HS-5 (cell line): ENCODE measurements at places on chromosomes 5 and 9.

GRCh38 chr9:35079041-35079425, 709 bp downstream of the FANCG start:
- DNase-seq = no peak

- no peak for DNase-seq
Measured at GRCh38 chr5:73254642-73255041, 81.6 kb downstream of the TMEM174 start.

DNA sequence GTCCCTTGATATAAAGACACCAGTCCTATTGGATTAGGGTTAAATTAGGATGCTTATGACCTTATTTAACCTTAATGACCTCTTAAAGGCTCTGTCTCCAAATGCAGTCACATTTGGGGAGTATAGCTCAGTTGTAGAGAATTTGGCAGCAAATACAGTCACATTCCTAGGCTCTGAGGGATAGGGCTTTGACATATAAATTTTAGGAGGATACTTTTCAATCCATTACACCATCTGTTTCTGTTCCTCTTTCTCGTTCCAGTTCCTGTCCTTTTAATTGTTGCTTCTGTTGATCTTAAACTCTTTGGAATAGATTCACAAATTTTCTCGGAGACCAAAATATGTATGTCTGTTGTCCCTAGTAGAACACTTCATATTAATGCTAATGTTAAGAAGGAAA, 390.0 kb upstream of the PCSK5 start:
- DNase-seq = no peak

DNA sequence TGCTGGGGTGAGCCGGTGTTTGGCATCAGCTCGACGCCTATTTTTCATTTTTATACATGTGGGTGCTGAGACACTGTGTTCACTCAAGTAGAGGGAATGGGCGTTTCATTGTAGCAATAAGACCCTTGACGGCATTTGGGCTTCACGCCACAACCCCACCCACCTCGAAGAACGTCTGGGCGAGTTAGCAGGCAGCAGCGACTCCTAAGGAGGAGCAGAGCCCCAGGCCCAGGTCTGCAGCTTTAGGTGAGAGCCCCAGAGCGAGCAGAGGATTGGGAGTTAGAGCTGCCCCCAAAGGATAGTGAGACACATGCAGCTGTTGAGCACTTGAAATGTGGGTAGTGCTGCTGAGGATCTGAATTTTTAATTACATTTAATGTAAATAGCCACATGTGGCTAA, 1.6 kb upstream of the ZFP62 start:
- DNase-seq = no peak

GRCh38 chr5:144712090-144712489, 541.4 kb downstream of the KCTD16 start:
- no peak for DNase-seq

DNA sequence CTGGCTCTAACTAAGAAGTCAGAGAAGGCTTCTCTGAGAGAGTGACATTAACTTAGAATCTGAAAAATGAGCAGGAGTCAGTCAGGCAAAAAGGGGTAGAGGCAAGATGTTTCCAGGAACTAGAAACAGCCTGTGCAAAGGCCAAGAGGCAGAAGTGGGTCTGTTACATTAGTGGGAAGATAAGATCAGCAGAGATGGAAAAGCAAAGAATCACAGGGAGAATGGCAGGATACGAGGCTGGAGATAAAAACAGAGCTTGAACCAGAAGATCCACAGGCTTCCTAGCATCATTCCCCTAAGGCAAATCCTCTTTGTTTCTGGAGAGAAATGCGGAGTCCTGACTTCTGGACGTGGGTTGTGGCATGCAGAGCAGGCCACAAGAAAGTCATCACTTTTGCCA, 27.4 kb downstream of the ASTN2 start:
- no peak for DNase-seq

- DNase-seq = no peak
Measured at GRCh38 chr9:130930132-130930803, 8.8 kb downstream of the FIBCD1 start.

DNA sequence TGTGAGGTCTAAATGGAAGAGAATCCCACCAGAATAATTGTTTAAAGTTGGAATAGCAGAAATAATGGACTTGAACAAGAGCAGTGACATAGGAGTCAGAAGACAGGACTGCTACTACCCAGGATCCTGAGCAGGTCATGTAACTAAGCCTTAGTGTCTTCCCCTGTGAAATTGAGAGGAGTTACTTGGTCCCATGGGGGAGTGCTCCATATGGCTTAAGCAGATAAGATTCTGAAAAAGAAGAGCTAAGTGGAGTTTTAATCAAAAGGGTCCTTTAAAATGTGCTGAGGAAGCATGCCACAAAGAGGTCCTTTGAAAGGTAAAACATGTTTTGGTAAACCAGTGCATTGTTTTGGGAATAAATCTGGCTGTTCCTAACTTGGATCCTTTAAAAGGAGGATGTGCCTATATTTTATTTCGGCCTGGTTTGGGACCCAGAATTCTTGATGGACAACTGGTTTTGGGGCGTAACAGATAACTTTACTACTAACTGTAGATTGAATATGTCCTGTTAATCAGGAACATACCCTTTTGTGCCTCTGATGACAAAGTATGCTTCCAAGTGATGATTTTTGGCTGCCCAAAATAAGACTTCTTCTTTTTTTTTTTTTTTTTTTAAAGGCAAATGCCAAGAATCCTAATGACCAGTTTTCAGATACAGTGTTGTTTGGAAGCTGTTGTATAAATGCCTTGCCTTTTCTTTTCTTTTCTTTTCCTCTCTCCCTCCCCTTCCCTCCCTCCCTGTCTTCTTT, 5.7 kb downstream of the RCL1 start:
- DNase-seq = no peak

DNA sequence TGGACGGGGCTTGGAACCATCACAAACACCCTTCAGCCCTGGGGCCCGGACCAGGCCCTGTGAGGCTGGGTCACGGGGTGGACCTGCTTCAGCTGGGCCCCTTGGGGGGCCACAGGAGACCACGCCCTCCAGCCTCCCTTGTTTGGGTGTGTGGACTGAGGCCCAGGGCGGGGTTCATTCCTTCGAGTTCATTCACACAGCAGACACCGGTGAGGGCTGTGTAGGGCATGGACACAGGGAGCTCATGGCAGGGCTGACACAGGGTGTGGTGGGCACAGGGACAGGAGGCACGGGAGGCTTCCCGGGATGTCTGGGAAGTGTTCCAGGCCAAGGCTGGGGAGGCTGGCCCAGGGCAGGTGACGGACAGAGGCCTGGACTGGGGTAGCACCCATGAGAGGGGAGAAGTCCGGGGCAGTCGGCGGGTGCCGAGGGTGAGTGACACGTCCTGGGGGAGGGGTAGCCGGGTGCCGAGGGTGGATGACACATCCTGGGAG, 8.9 kb downstream of the DNLZ start:
- DNase-seq = no peak

DNA sequence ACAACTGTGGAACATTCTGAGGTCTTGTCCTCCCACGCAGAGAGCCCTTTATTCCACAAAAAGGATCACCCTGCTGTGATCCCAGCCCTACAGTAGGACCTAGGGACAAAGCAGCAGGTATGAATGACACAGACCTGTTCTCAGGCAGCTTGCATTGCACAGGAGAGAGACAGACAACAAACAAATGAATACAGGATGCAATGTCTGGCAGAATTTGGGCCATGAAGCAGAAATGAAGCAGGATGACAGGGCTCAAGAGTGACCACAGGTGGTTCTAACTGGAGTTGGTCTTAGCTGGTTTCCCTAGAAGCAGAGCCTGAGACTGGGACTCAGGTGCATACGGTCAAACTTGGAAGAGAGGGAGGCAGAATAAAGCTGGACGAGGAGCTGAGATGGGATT, 388.8 kb downstream of the CDK5RAP2 start:
- no peak for DNase-seq

GRCh38 chr9:28456861-28457260, 883.6 kb upstream of the C9orf72 start:
- DNase-seq = no peak

- DNase-seq = no peak
Measured at GRCh38 chr9:18606846-18607245, 132.9 kb downstream of the ADAMTSL1 start.

DNA sequence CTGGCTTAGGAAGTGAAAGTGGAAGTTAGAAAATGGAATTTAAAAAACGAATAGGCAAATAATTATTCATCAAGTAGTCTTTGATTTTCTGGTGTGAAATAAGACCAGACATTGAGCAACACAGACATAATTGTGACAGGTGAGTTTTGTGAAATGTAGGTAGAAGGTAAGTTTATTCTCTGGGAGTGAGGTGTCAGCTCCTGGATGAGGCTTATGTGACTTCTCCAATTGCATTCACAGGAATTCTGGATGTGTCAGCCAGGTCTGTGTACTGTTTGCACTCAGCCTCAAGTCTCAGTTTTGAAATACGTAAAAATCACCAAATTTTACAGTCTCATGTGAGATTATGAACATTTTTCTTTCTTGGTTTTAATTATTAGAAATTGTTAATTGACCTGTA, 537.6 kb downstream of the CETN3 start:
- DNase-seq = no peak

GRCh38 chr9:124535846-124536245, 28.6 kb upstream of the NR5A1 start:
- no peak for DNase-seq

GRCh38 chr5:143448518-143448917, 45.0 kb upstream of the NR3C1 start:
- DNase-seq = no peak

DNA sequence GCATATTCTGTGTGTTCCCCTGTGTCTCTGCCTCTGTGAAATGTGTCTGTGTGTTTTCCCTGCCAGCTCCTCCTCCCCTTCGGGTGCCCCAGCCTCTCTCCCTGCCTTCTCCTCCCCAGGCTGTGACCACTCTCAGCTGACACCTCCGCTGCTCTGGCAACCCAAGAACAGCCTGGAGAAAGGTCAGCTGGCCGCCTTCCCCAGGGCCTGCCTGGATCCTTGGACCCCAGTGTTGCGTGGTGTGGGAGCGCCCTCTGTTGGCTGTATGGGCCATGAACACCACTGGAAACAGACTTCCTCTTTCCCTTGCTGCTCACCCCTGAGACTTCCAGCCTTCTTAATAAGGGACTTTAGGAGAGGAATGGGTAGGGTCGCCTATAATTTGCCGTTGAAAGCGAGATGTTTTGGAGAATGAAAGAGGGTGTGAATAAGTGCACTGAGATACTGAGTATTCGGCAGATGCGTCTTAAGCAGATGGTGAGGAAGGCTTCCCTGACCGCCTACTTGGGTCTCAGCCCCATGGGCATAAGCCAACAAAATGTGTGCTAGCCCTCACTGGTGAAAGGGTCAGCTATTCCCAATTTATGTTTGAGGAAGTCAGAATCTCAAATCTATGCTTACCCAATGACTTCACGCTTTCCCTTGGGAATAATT, 114.9 kb upstream of the TRIM32 start:
- no peak for DNase-seq

DNA sequence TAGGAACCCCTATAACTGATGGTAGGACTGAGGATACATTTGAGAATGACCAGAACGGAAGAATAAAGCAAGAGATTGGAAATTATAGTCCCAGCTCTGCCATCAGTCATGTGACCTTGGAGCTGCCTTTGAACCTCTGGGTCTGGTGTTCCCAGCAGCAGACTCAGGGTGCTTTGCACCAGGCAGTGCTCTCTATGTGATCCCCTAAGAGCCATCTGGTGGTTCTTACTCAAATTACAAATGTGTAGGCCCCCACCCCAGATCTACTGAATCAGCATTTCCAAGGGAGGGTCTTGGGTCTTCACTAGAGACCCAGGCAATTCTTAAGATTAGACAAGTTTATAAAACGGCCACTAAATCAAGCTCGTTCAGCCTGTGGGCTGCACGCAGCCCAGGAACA, 40.2 kb upstream of the PRDM12 start:
- DNase-seq = no peak

DNA sequence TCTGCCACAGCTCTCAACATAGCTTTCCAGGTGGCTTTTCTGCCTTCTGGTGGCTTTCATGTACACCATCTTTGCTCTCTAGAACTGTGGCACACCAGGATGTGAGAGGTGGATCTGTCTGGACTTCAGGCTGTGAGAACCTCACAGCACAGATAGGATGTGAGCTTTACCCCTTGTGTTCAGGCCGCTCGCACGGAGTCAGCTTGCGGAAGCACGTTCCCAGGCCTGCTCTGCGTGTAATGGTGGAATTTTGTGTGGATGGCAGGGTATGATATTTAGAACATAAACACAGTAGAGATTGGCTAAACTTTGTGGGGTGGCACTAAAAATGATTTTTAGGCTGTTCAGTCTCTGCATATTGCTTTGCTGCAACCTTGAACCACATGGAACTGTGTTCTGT, 250.5 kb downstream of the FANCC start:
- no peak for DNase-seq

DNA sequence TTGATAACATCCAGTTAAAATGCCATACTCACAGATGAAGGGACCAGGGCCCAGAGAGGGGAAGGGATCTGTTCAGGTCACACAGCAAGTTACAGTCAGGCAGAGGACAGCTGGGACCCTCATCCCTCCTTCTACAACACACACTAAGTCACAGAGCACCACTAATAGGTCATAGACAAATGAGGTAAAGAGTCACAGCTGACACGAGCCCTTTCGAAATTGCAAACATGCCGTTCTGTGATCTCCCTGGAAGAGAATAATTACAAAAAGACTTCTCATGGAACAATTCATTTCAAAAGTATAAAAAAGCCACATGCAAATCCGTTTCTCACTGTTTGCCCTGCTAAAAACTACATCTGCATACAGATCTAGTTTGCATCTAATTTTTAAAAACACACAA, 15.5 kb downstream of the IGFBPL1 start:
- no peak for DNase-seq

- DNase-seq = no peak
Measured at GRCh38 chr9:72038408-72038807, 22.0 kb downstream of the C9orf57 start.

- no peak for DNase-seq
Measured at GRCh38 chr9:35051069-35051967, 21.1 kb downstream of the VCP start.

GRCh38 chr9:92942688-92943616, 4.4 kb upstream of the FGD3 start:
- DNase-seq = no peak

DNA sequence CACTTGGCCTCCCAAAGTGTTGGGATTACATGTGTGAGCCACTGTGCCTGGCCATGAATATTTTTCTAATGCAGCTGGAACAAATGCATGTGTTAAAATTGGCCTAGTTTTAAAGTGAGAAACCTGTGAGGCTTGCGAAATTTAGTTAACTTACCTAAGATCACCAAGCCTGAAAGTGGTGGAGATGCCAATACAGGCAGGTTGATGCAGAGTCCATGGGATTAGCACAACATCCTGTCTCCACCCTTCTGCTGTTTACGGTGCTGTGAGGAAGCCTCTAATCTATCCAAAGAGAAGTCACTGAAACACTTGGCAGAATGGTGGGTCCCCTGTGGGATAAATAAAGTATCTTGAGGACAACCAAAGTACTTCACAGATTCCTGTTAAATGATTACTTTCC, 98.2 kb downstream of the PCSK5 start:
- DNase-seq = no peak

GRCh38 chr5:176844706-176845391, 34.5 kb downstream of the UNC5A start:
- no peak for DNase-seq

GRCh38 chr9:87379300-87379699, 118.4 kb upstream of the DAPK1 start:
- no peak for DNase-seq

- DNase-seq = no peak
Measured at GRCh38 chr5:163190283-163190682, 247.1 kb upstream of the CCNG1 start.

- DNase-seq = no peak
Measured at GRCh38 chr5:132873119-132873929, at the start of gene LEAP2. TSS of gene LEAP2 (plus strand) at chr5:132873668. CDS start at chr5:132873695, 27 bp downstream.
